Stimulated activated CD8-positive, alpha-beta memory T cell treated with anti-CD3 and anti-CD28 coated beads, Interleukin-7, amount 100 ng/mL, for 1 hour (primary cell): ENCODE measurements at places on chromosomes 4 and X.

- no peak for DNase-seq
Observed at GRCh38 chrX:8565729-8566128, 101.1 kb downstream of the VCX3B start.

DNA sequence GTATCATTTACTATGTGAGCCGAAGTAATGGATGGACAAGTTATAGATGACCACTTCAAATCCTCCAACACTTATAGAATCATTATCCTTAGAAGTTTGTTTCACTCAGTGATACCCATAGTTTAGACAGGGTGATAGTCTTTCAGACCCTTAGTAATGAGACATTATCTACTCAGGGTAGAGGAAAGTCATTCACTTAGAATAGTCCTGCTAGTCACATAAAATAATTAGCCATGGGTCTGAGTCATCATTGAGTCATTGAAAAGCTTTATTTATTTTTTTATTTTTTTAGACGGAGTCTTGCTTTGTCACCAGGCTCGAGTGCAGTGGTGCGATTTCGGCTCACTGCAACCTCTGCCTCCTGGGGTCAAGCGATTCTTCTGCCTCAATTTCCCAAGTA, 321.7 kb upstream of the FSTL5 start:
- no peak for DNase-seq

- DNase-seq, result no peak
Observed at GRCh38 chr4:24747234-24747975, 48.0 kb upstream of the SOD3 start.

- DNase-seq, result no peak
Observed at GRCh38 chrX:31057691-31058090, 14.2 kb downstream of the FTHL17 start.

DNA sequence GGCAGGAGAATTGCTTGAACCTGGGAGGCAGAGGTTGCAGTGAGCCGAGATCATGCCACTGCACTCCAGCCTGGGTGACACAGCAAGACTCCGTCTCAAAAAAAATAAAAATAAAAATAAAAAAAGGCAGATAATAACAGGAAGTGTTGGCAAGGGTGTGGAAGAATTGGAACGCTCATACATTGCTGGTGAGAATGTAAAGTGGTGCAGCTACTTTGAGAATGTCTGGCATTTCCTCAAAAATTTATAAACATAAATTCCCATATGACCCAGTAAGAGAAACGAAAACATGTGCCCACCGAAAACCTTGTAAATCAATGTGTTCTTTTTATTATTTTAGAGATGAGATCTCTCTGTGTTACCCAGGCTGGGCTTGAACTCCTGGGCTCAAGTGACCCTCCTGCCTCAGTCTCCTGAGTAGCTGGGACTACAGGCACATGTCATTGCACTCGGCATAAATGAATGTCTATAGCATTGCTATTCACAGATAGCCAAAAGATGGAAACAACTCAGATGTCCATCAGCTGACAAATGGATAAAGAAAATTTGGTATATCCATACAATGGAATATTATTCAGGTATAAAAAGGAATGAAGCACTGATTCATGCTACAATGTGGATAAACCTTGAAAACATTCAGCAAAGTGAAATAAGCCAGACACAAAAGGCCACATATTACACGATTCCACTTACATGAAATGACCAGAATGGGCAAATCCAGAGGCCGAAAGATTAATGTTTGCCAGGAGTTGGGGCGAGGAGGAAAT, 63.7 kb upstream of the PLAC1 start:
- DNase-seq, result no peak

GRCh38 chr4:82785611-82786400, 12.8 kb downstream of the SCD5 start:
- DNase-seq, result no peak
